ENCODE measurements at places on chromosomes 16 and 17.
A peak's percentile ranks its signal among the peaks of the same experiment; 100 is the strongest.

DNA sequence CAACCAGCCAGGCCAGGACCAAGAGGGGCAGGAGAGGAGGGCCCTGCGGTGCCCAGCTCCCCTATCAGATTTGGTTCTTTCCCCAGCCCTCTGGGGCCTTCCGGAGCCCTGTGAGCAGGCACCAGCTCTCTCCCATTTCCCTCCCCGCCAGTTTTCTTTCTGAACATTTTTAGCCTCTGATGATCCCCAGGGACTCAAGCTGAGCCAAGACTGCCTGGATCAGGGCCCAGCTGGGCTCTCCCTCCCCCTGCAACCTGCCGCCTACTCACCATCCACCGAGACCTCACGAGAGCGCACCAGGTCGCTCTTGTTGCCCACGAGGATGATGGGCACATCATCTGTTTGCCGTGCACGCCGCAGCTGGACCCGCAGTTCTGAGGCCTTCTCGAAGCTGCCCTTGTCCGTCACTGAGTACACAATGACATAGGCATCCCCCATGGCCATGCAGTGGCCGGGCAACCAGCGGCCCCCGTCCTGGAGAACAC, 2.0 kb downstream of the RRAD start:
- DNase-seq, result peak; percentile 77

DNA sequence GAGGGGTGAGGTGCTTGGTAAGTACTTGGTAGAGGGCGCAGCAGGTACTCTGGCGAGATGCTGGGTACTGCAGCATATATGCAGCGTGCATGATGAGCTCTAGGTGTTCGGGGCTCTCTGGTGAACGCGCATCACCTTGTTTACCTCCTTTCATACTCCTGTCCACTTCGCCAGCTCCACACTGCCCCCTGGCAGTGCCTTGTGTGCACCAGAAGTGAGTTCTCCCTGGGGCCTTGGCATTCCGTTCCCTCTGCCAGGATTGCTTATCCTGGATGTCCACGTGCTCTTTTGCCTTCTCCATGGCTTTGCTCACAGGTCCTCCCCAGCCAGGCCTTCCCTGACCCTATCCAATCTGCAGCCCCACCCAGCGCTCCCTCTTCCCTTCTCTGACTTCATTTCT, 154.2 kb downstream of the MRM1 start:
- DNase-seq, result no peak

GRCh38 chr17:40291281-40291664, 3.6 kb downstream of the CDC6 start:
- no peak for DNase-seq

GRCh38 chr16:88527186-88527936, 42.8 kb upstream of the ZC3H18 start:
- DNase-seq, result peak; percentile 67

GRCh38 chr17:4534928-4535666, 20.1 kb downstream of the MYBBP1A start:
- DNase-seq, result no peak

DNA sequence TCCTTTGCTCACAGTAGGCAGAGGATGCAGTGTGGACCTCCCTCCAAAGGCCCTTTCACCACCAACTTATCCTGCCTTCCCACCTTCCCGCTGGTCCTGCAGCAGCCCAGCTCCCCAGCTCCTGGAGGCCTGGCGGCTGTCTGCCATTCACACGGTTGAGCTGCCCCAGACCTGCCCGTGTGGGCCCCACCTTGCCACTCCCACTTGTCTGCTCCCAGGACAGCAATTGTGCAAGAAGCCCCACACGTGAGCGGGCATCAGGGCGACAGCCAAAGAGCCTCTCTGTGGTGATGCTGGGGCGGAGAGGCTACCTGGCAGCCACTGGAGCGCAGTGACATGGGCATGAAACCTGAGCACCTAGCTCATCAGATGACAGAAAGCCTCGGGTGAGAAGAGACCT, 248.6 kb upstream of the MAF start:
- DNase-seq, result no peak

- DNase-seq, result peak; percentile 47
These were observed 54.8 kb downstream of the NFAT5 start for GRCh38 chr16:69620573-69620972.

Data from fibroblast of the aortic adventitia (primary cell).